Activated CD4-positive, CD25-positive, alpha-beta regulatory T cell (primary cell): ENCODE measurements at places on chromosomes 4 and X.

DNA sequence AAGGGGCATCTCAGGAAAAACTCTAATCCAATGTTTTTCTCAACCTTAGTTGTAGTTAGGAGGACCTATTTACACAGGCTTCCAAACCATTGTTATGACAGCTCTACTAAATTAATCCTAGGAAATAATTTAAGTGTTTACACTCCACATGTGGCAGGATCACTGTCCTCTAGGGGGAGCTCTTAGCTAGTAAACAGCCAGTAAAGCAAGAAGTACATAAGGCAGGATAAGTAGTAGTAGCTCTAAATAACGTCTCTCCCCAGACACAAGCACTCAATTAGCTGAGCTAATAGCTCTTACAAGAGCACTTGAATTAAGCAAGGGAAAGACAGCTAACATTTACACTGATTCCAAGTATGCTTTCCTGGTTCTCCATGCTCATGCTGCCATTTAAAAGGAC is 37.3 kb downstream of the NUDT11 start:
- no peak for DNase-seq

DNA sequence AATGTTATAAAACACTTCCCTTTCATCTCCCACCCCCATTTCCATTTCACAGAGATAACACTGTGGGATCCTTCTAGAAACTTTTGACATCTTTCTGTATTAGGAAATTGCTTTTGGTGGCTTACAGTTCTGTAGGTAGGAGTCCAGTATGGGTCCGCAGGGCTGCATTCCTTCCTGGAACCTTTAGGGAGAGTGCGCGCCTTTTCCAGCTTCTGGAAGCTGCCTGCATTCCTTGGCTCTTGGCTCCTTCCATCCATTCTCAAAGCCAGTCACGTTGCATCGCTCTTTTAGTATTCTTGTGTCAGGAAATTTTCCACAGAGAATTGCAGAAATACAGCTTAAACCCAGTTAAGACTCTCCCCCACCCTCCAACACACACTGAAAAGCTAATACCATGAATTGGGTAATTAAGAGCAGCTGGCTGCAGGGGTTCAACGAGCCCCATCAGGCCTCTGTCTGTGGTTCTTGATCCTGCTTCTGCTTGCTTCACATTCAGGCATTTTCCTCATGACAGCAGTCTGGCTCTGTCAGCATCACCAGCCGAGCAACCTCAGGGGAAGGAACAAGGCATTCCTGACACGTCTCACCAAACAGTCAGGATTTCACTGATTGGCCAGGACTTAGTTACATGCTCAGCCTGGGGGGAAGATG is 48.8 kb downstream of the SEPTIN11 start:
- no peak for DNase-seq

- no peak for DNase-seq
These were observed 60.4 kb downstream of the STX18 start for GRCh38 chr4:4481399-4481994.

GRCh38 chrX:154043003-154043763 is 23.5 kb upstream of the IRAK1 start:
- DNase-seq: no peak

- DNase-seq: no peak
These were observed 299.9 kb downstream of the UNC5C start for GRCh38 chr4:95248720-95249425.

DNA sequence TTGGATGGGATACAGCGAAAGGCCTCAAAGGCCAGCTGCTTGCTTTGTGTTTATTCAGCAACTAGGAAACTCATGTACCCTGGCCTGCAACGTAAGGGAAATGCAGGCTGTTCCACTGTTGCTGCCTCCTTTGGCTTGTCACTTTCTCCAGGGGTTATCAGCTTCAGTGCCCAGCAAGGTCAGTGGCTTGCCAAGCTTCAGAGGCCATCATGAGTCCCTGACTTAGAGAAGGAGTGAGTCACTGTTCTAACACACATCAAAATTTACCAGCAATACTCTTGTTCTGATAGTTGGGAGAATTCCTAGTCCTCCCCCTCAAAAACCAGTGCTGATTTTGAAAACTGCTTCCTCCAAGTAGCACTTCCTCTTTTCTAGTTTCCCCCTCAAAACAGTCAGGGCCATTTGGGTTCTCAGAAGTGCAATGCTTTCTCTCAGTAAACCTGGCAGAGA is 250.8 kb downstream of the ARHGAP24 start:
- DNase-seq: no peak

- no peak for DNase-seq
These were observed 137.9 kb downstream of the PJA1 start for GRCh38 chrX:69027181-69028005.

- no peak for DNase-seq
These were observed 220.2 kb downstream of the STPG2 start for GRCh38 chr4:97923096-97923495.

DNA sequence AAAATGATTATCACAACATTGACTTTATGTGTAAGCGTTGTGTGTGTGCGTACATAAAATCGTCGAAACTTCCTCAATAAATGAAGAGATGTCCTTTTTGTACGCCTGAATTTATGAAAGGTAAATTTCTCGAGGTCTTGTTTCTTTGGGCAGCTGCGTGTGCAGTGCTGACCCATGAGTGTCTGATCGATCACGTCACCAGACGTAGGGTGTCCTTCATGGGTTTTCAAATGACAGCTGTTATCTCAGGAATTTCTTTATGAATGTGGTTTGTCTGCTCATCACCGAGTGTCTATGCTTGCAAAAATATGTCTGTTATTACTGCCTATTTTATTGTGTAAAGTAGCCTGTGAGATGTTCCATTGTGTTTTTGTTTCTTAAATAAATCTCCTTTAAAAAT is 67.7 kb upstream of the GPR78 start:
- DNase-seq: no peak

DNA sequence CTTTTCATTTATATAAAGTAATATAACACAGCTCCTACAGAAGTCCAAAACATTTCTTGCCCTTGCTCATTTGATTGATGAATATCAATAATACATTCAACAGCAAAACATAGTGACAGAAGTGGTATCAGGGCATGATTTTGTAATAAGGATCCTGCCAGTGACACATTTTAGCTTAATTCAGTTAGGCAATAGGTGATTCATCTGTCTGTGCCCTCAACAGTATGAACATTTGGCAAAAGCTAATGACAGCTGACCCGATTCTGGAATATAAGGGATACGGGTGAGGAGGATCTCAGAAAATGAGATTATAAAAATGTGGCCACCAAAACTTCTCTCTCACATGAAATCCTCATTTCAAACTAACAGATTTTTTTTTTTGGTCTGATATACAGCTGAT is 294.0 kb downstream of the CAMK2D start:
- DNase-seq: no peak

DNA sequence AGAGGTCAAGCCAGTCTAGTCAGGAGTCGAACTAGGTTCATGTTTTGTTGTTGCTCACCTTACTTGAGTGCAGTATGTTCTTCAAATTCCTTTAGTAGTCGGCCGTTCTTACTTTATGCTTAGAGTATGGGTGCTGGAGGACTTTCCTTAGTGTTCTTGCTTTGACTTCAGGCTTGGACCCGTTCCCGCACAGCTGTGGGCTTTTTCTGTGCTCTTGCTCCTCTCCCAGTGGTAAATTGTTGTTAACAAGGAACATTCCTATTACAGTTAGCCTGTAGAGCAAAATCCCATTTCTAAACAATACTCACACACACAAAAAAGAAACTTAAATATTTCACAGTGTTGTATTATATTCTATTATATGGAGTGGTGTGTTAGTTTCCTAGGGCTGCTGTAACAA is 113.5 kb downstream of the RAP1GDS1 start:
- DNase-seq: no peak

GRCh38 chr4:139789096-139789654 is 123.6 kb downstream of the MGST2 start:
- DNase-seq: no peak

DNA sequence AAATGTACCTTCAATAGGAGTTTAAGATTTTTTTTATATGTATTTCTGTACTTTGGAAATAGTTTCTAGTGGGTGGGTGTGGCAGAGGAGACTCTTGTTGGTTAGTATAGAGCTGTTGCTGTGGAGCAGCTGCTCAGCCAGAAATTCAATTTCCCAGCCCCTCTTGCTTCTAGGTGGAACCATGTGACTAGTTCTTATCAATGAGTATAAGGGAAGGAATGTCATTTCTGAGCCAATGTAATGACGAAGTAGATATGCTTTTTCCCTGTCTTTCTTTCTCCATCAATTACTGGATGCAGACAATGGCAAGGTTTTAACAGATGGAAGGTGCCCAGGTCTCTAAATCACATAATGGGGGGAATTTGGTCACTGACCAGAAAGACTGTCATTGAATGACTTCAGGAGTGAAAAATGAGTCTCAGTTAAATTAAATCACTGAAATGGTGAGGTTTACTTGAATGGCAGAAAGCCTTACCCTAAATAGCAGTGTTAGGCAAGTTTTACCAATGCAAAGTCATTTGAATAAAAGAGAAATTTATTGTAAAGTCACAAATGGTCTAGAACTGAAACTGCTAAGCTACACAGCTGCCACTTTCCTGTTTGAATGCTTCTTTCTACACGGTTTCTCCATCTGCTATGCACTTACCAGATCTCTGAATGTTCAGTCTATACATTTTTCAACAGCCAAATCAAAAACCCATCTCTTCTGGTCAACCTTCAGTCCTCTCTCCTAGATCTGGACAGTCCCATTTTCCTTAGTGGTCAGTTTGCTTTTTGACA is 795.4 kb upstream of the MAGEB2 start:
- DNase-seq: no peak

GRCh38 chr4:26020083-26020668 is 106.2 kb downstream of the SMIM20 start:
- no peak for DNase-seq

- no peak for DNase-seq
These were observed 2.7 kb downstream of the FAT4 start for GRCh38 chr4:125317525-125317877.

DNA sequence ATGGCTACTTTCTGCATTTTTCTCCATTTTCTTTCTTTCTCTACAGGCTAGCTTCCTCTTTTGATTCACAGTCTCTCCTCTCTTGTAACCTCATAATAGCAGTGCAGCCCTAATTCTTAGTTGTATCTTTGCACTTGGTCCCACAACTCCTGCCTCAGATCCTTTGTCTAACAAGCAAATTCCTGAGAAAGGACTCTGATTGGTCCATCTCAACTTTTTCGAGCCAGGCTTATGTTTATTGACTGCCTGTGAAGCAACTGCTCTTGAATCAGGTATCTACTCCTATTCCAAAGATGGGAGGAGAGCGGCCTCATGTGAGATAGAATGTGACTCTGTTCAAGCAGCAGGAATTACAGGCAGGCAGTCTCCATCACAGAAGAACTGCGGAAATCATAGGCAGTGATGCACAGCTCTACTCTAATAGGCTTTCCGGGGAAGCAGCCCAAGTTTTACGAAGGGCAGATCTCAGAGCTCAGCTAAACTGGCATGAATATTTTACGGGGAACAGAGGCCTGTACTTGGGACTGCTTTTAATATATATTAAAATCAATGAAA is 123.5 kb downstream of the GABRB1 start:
- DNase-seq: no peak

- no peak for DNase-seq
These were observed 27.4 kb downstream of the SLC16A2 start for GRCh38 chrX:74448669-74449068.

- no peak for DNase-seq
These were observed 52.0 kb downstream of the INTS6L start for GRCh38 chrX:135572436-135572835.

GRCh38 chr4:70709611-70710205 is 12.1 kb upstream of the RUFY3 start:
- DNase-seq: no peak

DNA sequence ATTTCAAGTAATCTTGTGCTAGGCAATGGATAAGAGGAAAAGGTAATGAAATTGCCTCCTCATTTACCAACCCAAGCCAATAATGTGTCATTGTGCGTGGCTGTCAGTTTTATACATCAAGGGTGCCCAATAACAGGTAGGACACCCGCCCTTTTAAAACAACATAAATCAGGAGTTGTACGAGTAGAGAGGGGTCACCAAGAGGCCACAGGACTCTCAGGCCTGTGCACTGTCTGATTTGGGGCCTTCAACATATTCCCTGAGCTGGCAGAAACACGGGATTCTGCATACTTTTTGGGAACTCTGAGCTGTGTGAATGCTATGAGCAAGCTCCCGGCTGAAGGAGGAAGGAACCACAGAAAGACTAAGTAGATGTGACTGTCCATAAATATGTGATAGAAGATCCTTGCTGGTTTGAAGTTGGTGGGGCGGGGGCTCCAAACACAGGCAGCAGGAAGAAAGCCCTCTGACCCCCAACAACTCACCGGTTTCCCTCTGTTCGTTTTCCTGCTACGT is 82.7 kb upstream of the MAML3 start:
- DNase-seq: no peak

DNA sequence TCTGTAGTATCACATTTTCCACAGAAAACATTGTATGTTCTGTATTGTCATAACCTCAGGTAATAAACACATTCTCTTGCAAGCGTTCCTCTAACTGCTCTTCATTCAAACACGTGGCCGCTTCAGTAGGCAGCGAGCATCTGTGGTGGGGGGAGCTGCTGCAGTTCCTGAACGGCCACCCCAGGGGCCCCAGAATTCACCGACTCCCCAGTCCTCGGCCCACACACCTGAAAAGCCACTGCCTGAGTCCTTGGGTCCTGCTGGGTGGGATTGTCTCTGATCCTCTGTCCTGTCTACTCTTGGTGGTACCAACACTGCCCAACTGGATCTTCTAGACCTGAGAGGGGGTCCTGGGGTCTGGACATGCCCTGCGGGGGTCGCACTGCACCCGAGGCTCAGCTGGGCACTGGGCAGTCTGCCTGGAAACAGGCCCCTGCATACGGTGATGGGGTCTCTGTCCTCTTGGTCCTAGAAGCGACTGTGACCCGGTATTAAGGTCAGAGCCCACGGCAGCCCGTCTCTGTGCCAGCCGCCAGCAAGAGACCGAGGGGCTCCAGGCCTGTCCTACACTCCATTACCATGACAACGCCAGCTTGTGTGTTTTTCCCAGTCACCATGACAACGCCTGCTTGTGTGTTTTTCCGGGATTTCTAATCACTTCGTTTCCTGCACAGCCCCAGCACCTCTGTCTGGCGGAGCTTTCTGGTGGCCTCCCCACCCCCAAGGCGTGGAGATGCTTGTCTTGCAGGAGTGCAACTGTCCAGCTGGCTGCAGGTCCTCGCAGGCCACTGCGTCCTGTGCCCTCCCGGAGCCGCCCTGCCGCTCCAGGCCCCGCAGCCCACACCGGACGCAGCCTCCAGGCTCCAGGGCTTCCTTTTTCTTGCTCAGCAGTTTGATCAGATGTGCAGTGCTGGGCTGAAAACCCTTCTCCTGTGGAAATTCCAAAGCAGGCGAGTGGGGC is 16.0 kb downstream of the CTBP1 start:
- no peak for DNase-seq

GRCh38 chrX:17812763-17813162 is 48.3 kb downstream of the RAI2 start:
- DNase-seq: no peak

- no peak for DNase-seq
These were observed 21.1 kb downstream of the KIT start for GRCh38 chr4:54678826-54679225.

- DNase-seq: no peak
These were observed 49.3 kb upstream of the CD40LG start for GRCh38 chrX:136598631-136599030.
